ENCODE measurements at places on chromosomes 2 and 18.

DNA sequence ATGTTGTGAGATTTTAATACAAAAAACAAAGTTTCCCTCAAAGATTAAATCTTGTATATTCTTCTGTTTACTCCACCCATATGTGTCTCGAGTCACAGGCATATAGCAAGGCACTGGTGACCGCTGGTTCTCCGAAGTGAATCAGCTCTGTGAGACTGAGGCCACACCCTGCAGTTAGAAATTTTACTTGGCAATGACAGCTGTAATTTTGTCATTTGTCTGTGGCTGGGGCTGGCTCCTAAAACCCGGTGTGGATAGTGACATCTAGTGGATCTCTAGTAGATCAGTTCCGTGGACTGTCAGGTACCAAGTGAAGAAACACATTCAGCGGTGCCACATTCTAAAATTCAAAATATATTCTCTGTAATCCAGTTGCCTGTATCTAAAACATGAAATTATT is 278.0 kb downstream of the NEDD4L start:
- no peak overlapping the region for H3K27ac ChIP-seq
- peak; percentile 43 for DNase-seq
- no peaks in the 10 kb centered on the region for H3K36me3 ChIP-seq
- peaks cover 20% of the 10 kb centered on the region for H3K4me1 ChIP-seq

DNA sequence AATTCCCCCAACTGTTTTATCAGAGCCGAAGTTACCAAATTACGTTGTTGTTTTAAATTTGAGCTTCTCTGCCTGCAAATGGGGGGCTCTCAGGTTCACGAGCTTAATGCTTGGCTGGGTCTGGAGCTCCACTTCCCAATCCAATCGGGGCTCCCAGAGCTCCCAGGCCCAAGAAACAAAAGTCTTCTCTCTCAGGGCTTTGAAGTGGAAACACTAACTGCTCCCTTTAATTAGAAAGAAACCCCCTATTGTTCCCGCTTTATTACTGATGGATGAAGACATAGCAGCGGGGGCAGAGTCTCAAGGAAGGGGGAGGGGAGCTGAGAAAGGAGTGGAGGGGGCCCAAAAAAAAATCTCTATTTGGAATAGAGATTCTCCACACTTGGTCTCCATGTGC is 15.6 kb upstream of the PKDCC start:
- peaks cover 4% of the 10 kb centered on the region for H3K4me1 ChIP-seq
- H3K27me3 ChIP-seq = peaks cover 8% of the 10 kb centered on the region
- H3K4me3 ChIP-seq = no peak overlapping the region
- no peak for DNase-seq
- no peak overlapping the region for H3K27ac ChIP-seq
- no peaks in the 10 kb centered on the region for H3K36me3 ChIP-seq

- H3K4me1 ChIP-seq = peaks cover 39% of the 10 kb centered on the region
- peak overlapping the region; percentile 80 for H3K4me3 ChIP-seq
- DNase-seq = peak; percentile 37
- H3K36me3 ChIP-seq = peaks cover 8% of the 10 kb centered on the region
- H3K27me3 ChIP-seq = no peaks in the 10 kb centered on the region
Observed at GRCh38 chr2:47907039-47907781, 912 bp upstream of the FBXO11 start.

GRCh38 chr2:224930124-224930523 is 112.1 kb downstream of the DOCK10 start:
- H3K36me3 ChIP-seq = peaks cover 75% of the 10 kb centered on the region
- H3K4me1 ChIP-seq = peaks cover 100% of the 10 kb centered on the region
- peak overlapping the region; percentile 58 for H3K4me3 ChIP-seq
- no peak for DNase-seq
- no peaks in the 10 kb centered on the region for H3K27me3 ChIP-seq

DNA sequence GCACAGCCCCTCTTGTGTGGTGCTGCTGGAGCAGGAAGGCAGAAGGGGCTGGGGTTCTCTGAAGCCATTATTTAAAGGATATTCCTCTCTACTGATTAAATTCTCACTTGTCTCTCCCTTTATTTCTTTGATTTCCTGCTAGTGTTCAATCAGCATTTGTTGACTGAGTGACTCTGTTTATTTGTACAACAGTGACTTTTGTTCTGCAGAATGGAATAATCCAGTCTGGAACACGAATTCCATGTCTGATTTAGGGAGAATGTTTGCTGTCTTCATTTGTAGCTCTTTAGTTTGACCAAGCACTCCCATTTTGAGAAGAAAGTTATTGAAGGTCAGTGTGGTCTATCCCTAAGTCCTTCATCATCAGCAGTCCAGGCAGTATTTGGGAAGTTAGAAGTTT is 141.2 kb downstream of the SETBP1 start:
- no peak overlapping the region for H3K27ac ChIP-seq
- H3K4me3 ChIP-seq = no peak overlapping the region
- peaks cover 13% of the 10 kb centered on the region for H3K27me3 ChIP-seq
- H3K4me1 ChIP-seq = peaks cover 24% of the 10 kb centered on the region
- H3K36me3 ChIP-seq = peaks cover 1% of the 10 kb centered on the region
- DNase-seq = no peak

GRCh38 chr2:227788561-227789018 is 25.1 kb upstream of the CCL20 start:
- peaks cover 6% of the 10 kb centered on the region for H3K4me1 ChIP-seq
- H3K4me3 ChIP-seq = no peak overlapping the region
- no peak overlapping the region for H3K27ac ChIP-seq
- no peaks in the 10 kb centered on the region for H3K36me3 ChIP-seq
- no peak for DNase-seq
- H3K27me3 ChIP-seq = peaks cover 26% of the 10 kb centered on the region

GRCh38 chr2:240397542-240397916 is 37.9 kb upstream of the GPC1 start:
- no peak overlapping the region for H3K27ac ChIP-seq
- H3K4me1 ChIP-seq = peaks cover 7% of the 10 kb centered on the region
- no peaks in the 10 kb centered on the region for H3K36me3 ChIP-seq
- no peak overlapping the region for H3K4me3 ChIP-seq
- no peaks in the 10 kb centered on the region for H3K27me3 ChIP-seq

DNA sequence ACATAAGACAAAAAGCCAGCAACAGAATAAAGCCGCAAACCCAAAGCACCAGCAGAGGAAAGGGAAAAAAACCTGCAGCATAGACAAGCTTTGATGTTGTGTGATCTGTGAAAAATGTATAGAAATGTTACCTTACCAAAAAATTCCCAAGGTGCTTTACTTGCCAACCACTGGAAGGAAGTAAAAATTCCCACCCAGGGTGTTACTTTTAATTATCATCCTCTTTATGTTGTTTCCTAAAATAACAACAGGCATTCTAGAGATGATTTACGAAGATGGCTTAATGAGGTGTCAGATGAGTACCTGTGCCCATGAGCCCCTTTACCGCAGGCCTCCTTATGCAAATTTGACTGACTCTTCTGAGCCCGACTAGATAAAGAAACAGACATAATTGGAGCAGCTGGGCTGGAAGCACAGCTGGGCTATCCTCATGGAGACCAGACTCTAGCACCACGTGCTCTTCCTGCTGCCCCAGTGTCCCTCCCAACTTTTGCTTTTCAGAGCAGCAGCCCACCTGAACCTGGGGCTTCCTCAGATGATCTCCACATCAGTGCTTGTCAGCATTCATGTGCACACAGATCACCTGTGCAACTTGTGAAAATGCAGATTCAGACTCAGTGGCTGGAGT is 41.5 kb downstream of the SRSF7 start:
- H3K4me3 ChIP-seq = peak overlapping the region; percentile 21
- H3K27me3 ChIP-seq = no peaks in the 10 kb centered on the region
- peak; percentile 34 for DNase-seq
- peaks cover 54% of the 10 kb centered on the region for H3K4me1 ChIP-seq

GRCh38 chr2:124001696-124002430 is 23.2 kb upstream of the CNTNAP5 start:
- H3K27me3 ChIP-seq = no peaks in the 10 kb centered on the region
- no peaks in the 10 kb centered on the region for H3K4me1 ChIP-seq
- no peak overlapping the region for H3K27ac ChIP-seq
- no peak overlapping the region for H3K4me3 ChIP-seq
- DNase-seq = no peak

GRCh38 chr2:224025874-224026273 is 13.2 kb downstream of the SERPINE2 start:
- H3K36me3 ChIP-seq = peaks cover 9% of the 10 kb centered on the region
- H3K4me3 ChIP-seq = peak overlapping the region; percentile 75
- H3K27me3 ChIP-seq = no peaks in the 10 kb centered on the region
- peaks cover 83% of the 10 kb centered on the region for H3K4me1 ChIP-seq
- DNase-seq = peak; percentile 58

- H3K4me1 ChIP-seq = no peaks in the 10 kb centered on the region
- H3K4me3 ChIP-seq = no peak overlapping the region
Observed at GRCh38 chr2:127007652-127008051, 99.3 kb downstream of the BIN1 start.

DNA sequence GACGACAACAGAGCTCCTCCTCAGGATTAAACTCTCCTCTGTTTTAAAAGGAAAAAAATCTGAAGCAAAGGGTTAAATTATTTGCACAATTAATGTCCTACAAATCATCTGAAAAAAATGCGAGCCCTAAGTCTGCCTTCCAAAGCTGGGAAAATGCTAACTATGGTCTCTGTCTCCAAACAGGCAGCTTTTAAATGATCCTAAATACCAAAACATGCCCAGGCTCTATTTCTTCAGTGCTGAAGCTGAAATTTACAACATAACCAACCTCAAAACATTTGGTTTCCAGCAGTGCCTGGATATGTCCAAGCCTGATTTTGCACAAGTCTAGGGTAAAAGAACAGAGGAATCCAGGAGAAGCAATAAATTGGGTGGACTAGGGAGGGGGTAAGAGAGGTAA is 57.2 kb downstream of the LBH start:
- DNase-seq = no peak
- peaks cover 57% of the 10 kb centered on the region for H3K4me1 ChIP-seq
- H3K27ac ChIP-seq = peak overlapping the region; percentile 56
- no peak overlapping the region for H3K4me3 ChIP-seq
- no peaks in the 10 kb centered on the region for H3K27me3 ChIP-seq

GRCh38 chr18:11719621-11720020 is 30.6 kb downstream of the GNAL start:
- DNase-seq = no peak
- H3K4me1 ChIP-seq = no peaks in the 10 kb centered on the region
- H3K4me3 ChIP-seq = no peak overlapping the region

DNA sequence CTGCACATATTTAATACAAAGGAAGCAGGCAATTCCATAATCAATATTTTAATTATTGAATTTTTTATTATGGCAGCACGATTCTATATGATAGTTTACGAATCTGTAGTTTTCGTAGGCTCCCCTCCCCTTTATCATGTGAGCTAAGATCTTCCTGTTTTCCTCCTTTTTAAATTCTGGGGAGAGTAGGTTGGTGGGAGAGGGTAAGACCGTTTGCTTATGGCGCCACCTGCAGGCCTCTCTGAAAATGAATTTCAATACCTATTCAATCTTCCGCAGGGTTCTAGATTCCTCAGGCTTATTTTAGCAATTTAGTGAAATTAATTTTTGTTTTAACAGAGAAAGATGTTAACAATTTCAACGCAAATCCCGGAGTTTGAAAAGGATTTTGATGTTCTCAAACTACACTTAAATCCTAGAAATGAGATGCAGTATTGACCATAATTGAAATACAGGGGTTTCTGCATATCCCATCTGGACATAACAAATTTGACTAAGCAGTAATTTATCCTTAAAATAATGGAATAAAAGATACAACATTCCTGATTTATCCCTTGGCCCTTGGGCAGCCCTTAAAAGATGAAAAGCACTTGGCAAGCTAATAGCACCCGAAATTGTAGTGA is 12.8 kb upstream of the GBX2 start:
- H3K27ac ChIP-seq = no peak overlapping the region
- peak; percentile 56 for DNase-seq
- peaks cover 74% of the 10 kb centered on the region for H3K27me3 ChIP-seq
- H3K36me3 ChIP-seq = no peaks in the 10 kb centered on the region
- H3K4me3 ChIP-seq = no peak overlapping the region

DNA sequence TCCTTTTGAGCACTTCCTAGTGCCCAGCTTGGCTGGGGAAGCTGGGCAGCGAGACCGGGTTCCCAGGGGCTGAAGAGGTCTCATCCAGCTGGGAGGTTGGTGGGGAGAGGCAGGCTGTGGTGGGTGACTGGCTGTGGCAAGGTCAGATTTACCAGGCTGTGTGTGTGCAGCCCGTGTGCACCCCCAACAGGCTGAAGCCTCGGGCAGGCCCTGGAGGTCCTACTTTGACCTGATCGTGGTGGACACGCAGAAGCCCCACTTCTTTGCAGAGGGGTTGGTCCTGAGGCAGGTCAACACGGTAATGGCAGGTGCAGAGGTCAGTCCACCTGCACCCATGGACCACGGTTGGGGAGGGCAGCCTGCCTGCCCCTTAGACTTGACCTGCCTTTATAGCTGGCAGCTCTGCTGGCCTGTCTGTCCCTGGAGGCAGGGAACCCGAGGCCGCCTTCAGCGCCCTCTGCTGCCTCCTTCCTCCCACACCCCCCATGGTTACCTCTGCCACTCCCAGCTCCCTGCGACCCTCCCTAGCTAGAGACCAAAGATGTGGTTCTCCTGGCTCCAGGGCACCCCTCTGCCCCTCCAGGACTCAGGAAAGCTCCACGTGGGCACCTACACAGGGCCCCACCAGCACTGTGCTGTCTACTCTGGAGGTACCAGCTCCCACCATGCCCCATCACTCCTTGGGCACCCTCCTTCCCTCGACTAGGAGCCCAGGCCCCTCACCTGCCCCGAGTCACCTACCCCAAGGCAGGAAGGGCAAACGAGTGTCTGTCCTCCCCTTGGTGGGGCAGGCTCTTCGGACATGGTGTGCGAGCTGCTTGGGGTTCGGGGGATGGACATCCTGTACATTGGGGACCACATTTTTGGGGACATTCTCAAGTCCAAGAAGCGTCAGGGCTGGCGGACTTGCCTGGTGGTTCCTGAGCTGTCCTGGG is 4.0 kb downstream of the NT5DC4 start:
- H3K4me1 ChIP-seq = peaks cover 6% of the 10 kb centered on the region
- no peak for DNase-seq
- H3K27ac ChIP-seq = no peak overlapping the region

All from activated naive CD8-positive, alpha-beta T cell treated with anti-CD3 and anti-CD28 coated beads, Interleukin-2, amount 50 U/mL, for 24 hours (primary cell).